ENCODE measurements at places on chromosomes 7 and 10.

DNA sequence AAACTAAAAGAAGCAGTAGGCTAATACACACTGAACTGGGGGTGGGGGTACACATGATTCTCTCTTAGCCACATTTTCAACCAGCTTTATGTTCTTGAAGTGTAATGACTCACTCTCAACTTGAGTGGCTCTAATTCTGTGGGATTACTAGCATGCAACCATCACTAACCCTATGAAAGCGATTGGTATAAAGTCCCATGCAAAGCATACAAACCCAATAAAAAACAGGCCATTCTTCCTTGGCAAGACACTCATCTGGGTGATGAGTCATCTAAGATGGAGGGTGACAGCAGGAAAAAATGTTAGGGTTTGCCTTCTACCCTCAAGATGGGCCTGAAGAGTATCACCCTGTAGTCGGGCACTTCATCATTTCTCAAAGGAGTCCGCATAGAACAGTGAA, 14.9 kb upstream of the PON3 start:
- DNase-seq = no peak

DNA sequence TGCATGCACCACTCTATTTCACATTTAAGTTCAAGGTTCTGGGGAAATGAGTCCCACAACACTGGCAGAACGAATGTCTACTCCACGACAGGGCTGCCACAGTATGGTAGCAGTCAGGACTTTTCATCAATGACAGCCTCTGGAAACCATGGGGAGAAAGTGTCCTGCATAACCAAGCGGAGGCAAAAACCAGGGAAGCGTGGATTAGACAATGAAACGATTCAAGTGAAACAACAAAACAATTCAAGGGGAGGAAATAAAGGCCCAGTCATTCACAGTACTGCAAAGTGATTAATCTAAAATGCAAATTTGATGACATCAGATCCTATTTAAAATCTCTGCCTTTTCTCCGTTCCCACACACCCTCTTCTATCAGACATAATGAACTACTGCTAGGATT, 168.2 kb downstream of the DPY19L1 start:
- DNase-seq = no peak

- no peak for DNase-seq
These were observed 106.7 kb upstream of the MBL2 start for GRCh38 chr10:52879091-52879807.

DNA sequence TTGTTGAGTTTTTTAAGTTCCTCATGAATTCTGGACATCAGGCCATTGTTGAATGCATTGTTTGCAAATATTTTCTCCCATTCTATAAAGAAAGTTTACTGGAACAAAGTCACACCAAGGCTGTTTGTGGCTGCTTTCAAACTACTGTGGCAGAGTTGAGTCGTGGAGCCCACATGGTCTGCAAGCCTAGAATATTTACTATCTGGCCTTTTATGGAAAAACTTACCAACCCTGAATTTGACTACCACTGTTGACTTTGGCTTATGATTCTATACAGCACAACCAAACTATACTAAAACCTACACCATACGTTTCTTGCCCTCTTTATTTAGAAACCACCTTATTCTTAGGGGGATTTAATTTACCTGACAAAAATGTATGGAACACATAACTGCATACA, 239.1 kb downstream of the KCNMA1 start:
- DNase-seq = no peak

DNA sequence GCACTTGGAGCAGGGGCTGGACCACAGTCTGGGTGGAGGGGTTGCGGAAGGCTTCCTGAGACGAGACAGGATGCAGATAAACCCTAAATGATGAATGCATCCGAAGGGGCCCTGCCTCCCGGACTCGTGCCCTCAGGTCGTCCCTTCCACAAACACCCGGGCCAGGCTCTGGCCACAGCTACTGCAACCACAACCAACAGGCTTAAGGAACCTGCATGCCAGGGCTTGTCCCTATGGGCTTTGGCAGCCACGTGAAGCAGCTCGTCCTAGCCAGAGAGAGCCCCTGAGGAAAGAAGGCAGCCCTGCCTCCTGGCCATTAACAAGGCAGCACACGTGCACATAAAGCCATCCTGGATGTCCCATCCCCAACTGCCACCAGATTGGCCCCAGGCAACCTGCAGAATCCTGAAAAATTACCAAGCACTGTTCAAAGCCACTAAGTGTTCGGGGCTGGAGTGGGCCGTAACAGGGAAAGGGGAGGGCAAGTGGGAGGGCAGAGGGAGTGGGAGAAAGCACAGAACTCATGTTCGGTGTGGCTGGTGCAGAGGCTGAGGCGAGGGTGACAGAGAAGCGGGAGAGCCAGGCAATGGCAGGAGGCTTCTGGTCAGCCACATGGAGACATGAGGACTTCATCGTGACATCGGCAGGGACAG, 62.7 kb downstream of the MAD1L1 start:
- DNase-seq = no peak
